ENCODE measurements at places on chromosomes 5 and 9. TPM values are rescaled to one million over a fixed set of nuclear protein-coding genes. Genes with fewer than 3 reads are reported as not detected.

Gene MCIDAS
- total RNA-seq: not detected

Gene WDR38
- not detected for total RNA-seq

Gene RHOBTB3
- total RNA-seq: 296 TPM

Gene AK8
- total RNA-seq: 0.47 TPM

Gene GABBR2
- total RNA-seq: 0.43 TPM

Gene LRRC19
- total RNA-seq: not detected

Gene ARID3C
- not detected for total RNA-seq

Gene ADGRD2
- total RNA-seq: not detected

Gene PCDHGB4
- 26.7 TPM for total RNA-seq

Gene AJM1
- total RNA-seq: 0.95 TPM

Gene PCDH1
- under 0.01 TPM for total RNA-seq

Gene DNM1
- total RNA-seq: 63.7 TPM

Gene GABRA1
- total RNA-seq: not detected

Gene ATG10
- 11.7 TPM for total RNA-seq

Gene FOXI1
- total RNA-seq: not detected

Gene SMIM33
- total RNA-seq: not detected

Gene TAL2
- total RNA-seq: not detected

Gene ADAMTSL2
- total RNA-seq: under 0.01 TPM

Gene SPOCK1
- 53.9 TPM for total RNA-seq
